ENCODE measurements at places on chromosomes 5 and 9.

GRCh38 chr9:34252670-34253459 is 74.0 kb downstream of the UBAP1 start:
- DNase-seq: no peak

GRCh38 chr5:29134418-29134817 is 2059.1 kb upstream of the CDH6 start:
- DNase-seq: no peak

GRCh38 chr5:169584998-169585451 is 1.5 kb downstream of the SPDL1 start:
- DNase-seq: no peak

DNA sequence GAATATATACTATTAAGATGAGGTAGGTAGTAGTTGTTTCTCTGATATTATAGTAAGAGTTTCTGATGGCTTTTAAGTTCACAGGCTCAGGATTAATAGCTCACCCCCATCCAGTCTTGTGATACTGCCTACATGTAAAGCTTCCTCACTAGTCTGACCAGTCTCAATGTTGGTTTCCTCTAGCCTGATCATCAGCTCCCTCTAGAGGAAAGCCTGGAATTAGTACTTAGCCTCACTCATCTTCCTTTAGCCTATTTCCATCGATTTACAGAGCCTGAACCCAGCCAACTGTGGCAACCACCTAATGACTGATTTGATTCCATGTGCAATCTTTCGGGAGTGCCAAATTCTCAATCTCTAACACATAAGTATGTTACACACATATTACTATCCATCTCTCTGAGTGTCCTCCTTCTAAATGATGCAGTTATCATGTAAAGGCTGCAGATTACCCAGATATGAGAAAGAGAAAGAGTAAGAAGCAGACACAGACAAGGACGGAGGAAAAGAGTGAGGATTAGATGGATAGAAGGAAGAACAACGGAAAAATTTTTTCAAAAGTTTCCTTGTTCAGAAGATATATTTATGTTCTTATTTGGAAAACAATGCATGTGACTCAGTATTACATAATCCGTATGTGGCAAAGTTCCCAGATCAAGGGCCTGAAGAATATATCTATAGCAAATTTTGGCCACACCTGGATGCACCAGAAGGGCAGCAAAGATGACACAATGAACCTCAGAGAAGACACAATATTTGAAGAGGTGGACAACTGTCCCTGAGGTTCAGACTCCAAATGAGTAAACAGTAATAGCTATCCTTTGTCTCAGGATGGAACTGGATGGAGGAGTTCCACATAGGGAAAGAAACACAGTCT is 333.7 kb downstream of the ELAVL2 start:
- no peak for DNase-seq

DNA sequence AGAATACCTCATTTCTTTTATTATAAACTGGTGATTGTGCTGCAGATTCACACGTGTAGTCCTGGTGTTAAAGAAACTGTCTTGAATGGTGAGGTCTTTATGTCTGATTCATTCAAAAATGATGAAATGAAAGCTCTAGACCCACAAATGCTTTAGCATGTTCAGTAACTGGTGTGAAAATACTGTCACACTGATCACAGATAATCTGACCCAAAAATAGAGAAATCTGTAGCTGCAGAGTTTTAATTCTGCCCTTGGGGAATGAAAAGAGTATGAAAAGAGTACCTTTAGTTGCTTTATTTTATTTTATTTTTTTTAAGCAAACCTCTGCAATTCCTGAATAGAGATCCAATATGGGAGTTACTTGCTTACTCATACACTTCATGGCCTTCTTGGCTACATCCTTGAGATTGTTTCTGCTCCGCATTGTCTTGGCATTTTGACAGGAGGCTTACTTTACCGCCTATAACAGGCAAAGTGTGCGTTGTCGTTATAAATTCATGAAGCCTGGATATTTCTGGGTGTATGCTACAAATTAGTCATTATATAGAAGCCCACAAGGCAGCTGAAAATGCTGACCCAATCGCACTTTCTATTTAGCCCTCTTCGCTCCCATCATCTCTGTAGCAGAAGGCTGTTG is 2.7 kb downstream of the RGMB start:
- DNase-seq: no peak

- no peak for DNase-seq
Observed at GRCh38 chr9:133848471-133849109, 110.4 kb upstream of the SARDH start.

DNA sequence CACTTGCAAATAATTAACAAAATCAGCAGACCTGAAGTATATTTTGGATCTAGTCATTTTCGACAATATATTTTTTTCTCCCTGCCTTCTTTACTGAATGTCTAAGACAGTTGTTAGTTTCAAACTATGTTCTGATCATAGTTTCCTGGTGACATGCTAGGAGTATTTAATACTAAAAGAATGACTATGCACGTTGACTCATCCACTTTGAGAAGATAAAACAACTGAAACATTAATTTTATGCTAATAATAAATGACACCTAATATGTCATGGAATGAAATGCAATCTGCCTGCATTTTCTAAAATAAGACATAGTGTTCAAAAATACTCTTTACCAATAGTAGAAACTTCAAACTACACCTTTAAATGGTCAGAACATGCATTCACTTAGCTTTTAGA is 2123.7 kb upstream of the C9orf72 start:
- DNase-seq: no peak

GRCh38 chr5:37090123-37090726 is 159.0 kb downstream of the CPLANE1 start:
- no peak for DNase-seq

DNA sequence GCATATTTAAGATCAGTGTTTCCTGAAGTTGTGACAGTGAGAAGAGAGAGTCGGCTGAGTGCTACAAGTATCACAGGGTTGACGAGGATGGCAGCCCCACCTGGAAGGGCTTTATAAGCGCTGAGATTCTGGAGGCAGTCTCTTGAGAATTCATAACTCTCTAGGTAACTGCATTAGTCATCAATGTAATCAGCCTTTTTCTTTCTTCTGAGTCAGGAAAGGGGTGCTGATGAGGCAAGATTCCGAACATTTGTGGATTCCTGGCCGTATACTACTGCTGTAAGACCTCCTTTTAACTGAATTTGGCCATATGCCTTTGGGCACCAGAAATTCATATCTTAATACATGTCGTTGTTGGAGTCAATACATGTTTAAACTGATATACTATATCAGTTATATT is 6.6 kb upstream of the RNF20 start:
- DNase-seq: no peak

GRCh38 chr5:10982626-10983025 is 221.6 kb upstream of the DAP start:
- no peak for DNase-seq

DNA sequence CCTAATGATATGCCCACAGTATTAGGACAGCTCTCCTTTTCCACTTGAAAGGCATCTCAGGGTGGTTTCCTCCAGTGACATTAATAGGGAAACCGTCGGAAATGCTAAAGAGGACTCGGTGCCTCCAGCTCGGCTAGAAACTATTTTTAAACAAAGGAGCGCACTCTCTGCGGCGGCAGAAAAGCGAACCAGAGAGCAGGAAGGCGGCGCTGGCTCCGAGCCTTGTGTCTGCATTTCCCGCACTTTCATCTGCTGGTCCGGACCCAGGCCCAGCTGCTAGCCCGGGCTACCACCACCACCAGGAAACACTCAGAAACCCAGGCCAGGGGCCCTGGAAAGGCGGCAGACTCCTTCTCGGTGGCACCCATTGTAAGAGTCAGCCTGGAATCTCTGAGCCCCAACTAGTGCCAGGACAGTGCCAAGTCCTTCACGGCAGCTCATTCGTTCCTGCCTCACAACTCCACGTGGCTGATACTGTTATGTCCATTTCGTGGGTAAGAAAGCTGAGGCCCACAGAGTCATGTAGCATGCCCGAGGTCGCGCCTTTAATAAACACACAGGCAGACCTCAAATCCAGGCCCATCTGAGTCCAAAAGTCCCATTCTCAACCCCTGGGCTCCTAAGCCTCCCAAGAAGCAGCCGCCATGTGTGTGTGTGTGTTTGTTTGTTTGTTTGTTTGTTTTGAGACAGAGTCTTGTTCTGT is 73.9 kb downstream of the VAV2 start:
- no peak for DNase-seq

DNA sequence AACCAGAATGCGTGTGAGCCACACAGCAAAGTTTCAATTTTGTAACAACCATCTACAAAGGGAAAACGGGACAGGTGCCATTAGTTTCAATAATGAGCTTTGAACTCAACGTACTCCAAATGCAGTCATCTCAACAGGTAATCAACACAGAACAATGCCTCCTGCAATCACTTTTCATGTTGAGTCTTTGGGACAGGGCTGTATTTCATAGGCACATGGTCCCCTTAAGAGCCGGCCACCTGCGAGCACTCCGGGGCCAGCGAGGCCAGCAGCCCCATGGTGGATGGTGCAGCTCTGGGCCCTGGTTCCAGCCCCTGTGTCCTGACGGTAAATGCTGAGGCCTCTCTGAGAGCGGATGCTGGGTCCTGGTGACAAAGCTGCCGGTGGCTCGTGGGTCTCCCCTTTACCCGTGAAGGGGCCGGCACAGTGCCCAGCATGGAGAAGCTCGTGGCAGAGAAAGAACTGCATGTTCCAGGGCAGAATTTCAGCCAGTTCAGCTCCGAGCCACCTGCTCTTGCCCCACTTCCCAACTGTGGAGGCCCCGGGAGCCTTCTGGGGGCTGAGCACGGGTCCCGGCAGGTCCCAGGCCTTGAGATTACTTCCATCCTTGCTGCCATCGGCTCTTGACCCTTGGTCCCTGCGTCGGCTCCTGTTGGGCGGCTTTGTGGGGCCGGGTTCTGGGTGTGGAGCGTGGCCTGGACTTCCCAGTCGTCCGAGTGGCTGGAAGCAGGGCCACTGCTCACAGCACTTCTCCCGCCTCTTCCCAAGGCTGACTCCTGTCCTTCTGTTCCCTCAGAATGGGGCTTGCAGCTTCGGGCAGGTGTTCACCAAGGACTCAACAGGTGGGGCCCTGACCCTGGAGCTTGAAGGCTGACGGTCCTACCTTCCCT is 26.1 kb upstream of the RNU6ATAC start:
- DNase-seq: no peak

DNA sequence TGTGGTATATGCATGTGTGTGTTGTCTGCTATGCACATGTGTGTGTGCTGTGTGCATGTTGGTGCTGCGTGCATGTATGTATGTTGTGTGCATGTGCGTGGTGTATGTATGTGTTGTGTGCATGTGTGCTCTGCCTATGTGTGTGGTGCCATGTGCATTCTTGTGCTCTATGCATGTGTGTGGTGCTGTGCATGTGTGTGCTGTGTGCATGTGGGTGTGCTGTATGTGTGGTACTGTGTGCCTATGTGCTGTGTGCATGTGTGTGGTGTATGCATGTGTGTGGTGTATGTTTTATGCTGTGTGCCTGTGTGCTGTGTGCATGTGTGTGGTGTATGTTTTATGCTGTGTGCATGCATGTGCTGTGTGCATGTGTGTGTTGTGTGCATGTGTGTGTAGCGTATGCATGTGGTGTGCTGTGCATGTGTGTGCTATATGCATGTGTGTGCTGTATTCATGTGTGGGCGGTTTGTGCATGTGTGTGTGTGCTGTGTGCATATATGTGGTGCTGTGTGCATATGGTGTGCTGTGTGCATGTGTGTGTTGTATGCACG is 4.7 kb upstream of the RASGEF1C start:
- DNase-seq: no peak

DNA sequence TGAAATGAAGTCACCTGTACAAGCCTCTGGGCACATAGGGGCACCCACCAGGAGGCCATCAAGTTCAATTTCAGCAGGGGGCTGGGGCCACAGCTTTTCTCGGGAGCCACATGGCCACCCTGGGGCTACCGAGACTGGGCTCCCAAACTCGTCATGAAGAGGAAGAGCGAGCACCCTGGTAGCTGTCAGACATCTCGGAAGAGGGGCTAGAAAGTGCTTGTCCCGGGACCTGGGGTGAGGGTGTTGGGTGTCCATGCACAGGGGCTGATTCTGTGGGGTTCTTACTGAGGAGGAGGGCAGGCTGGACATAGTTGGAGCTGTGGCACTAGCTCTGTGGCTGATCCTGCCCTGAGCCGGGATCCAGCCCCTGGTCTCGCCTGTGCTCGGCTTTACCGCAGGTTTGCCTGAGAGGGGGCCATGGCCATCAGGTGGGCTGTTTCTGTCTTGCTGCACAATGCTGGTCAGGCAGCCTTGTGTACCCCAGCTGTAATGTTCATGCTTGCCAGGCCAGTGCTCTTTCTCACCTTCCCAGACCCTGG is 70.3 kb downstream of the PHF2 start:
- no peak for DNase-seq

- no peak for DNase-seq
Observed at GRCh38 chr9:35646153-35646532, 4.6 kb downstream of the SIT1 start.

- no peak for DNase-seq
Observed at GRCh38 chr5:4339949-4340348, 744.3 kb downstream of the IRX1 start.

- DNase-seq: no peak
Observed at GRCh38 chr5:121572061-121572460, 279.6 kb upstream of the FTMT start.

DNA sequence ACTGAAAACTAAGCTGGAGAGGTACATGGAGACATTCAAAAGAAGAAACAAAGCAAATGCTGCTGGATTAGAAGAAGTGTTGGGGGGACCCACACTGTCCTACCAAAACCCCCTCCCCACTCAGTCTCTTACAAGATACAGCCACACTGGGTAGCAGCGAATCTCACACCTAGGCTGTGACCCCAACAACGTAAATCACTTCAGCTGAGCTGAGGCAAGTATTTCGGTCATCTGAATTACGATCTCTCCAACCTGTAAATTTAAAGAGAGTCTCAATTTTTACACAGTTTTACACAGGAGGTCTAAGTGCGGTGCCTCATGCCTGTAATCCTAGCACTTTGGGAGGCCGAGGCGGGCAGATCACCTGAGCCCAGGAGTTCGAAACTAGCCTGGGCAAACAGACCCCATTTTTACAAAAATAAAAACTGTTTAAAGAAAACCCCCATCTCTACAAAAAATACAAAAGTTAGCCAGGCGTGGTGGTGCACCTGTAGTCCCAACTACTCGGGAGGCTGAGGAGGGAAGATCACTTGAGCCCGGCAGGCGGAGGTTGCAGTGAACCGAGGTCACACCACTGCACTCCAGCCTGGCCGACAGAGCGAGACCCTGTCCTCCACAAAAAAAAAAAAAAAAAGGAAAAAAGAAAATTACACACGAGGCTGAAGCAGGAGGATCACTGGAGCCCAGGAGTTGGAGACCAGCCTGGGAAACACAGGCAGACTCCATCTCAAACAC is 3.4 kb downstream of the CAMSAP1 start:
- DNase-seq: no peak

DNA sequence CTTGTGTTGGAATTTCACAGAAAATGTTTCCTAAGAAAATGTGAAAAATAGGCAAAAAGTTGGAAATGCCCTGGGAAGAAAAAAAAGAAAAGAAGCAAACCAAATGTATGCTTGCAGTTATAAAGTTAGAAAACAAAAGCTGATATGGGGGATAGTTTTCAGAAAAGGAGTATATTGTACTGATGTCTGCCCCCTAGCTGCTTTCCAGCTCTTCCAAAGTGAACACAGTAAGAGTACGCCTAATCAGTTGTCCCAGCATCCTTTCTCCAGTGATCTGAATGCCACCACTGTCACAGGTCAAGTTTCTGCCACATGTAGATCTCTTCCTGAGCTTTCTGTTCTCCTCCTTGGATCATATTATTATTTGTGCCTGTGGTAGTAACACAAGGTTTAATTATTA is 5.8 kb downstream of the TYRP1 start:
- DNase-seq: no peak

GRCh38 chr5:100877274-100877673 is 25.8 kb downstream of the ST8SIA4 start:
- no peak for DNase-seq

- DNase-seq: no peak
Observed at GRCh38 chr5:143758750-143759149, 53.2 kb upstream of the HMHB1 start.

GRCh38 chr9:108108852-108109448 is 619.4 kb upstream of the KLF4 start:
- DNase-seq: no peak

Data from cortex of kidney (tissue), 1 donor.